Fibroblast of skin of abdomen (primary cell): ENCODE measurements at places on chromosomes 5 and 9.

DNA sequence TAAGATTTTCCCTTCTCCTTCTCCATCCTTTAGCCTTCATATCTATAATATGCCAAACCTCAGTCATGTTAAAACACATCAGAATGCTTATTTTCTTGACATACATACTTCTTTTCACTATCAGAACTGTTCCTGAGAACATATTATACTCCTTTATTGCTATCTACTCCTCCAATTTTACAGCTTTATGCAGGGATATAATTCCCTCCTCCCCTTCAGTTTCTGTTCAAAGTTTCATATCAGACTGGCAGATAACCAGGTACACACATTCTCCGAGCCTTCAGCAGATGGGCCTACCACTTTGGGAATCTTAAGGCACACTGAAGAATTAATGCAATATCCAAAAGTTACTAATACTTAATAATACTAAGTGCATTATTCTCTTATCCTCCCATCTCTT, 29.1 kb downstream of the FAM169A start:
- DNase-seq = no peak

- no peak for DNase-seq
Observed at GRCh38 chr5:66931651-66932050, 264.9 kb downstream of the CD180 start.

DNA sequence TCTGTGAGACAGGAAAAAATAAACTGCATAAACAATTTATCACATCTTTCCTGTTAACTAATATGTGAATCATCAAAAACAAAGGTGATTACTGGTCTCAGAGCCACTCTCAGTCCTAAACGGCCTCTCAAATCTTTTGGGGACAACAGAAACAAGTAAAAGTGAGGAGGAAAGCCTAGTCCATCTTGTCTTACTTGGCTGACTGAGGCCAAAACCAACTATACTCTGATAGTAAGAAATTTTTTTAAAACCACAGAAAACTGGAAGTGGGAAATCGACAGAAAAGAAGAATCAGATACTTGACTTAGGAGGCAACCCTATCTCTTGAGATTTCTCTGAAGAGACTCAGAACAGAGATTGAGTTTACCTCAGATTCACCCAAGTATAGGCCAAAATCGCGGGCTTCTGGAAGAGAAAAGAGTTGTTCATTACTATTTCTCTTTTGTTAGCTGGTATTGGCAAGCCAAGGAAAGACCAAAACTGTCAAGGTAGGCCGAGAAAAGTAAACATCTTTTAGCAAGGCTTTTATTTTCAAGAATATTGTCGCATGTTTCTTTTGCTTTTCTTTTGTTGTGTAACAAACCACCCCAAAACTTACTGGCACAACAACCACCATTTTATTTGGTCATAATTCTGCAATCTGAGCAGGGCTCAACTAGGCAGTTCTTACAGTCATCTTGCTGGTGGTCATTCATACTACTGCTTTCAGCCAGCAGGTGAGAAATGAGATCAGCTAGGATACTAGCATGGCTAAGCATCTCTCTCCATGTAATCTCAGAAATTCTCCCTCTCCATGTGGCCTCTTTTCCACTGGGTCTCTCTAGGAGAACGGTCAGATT, 46.1 kb downstream of the RFX3 start:
- DNase-seq = no peak

DNA sequence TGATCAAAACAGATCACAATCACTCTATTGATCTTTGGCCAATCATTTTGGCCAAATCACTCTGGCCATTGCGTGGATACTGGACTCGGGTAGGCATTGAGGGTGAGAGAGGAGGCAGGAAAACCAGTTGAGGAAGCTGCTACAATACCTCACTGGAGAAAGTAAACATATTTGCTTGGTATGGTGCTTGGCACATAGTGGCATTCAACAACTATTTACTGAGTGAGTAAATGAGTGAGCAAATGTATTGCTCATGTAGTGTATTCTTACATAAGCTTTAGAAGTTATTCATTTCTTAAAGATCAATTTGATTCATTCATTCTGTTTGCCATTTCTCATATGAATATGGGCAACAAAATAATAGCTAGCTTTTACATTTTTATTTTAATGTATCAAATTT, 4.0 kb upstream of the DEPDC1B start:
- DNase-seq = no peak

DNA sequence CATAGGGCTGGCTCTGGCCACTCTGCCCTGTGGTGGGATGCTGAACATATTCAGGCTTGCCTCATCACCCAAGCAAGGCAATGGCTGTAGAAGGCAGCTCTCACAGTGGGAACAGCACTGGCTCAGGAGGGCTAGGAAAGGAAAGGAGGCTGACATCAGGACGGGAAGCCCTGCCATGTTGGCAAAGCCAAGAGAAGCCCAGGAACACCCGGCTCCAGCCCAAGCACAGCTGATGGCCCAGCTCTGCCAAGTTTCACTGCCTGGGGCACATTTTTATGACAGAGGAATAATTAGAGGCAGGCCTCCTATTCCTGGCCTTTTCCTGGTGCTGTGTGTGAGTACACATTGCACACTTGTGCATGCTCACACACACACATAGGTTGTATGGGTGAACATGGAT, 163.6 kb upstream of the SMIM23 start:
- DNase-seq = no peak

DNA sequence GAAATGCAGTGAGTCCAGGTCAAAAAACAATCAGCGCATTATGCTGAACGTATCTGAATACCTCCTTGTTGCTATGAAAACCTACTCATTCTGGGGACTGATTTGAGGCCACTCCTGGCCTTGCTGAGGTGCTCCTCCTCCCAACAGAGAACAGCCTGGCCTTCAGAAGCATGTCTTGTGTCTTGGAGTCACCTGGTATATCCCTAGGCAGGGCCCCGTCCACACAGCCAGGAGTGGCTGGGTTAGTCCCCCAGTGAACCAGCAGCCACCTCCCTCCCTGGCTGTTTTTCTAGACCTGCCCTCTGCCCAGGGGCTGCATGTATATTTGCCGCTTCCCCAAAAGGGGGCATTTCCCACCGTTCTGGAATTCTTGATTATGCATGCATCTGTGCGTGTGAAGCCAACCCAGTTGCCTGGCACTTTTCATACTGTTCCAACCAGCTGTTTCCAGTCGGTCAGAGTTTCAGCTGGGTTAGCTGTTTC, 99.2 kb upstream of the SPATA31C2 start:
- no peak for DNase-seq
